ENCODE measurements at places on chromosomes 3 and 15.

DNA sequence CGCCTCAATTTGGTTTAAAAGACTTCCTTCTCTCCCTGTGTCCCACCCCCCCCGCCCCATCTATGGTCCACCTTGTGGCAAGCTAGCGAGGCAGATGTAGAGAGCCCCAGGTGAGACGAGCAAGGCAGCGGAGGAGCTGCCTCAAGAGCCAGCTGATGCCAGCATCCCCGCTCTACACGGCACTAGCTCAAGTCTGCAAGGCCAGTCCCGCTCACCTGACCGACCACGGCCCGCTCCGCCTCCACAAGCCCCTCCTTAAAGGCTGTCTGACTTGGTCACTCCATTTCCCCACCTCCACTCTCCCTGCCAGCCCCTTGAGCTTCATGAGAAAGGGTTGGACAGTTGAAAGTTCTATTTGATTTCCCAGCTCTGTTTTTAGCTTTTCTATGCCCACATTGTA is 56.2 kb upstream of the IGF1R start:
- DNase-seq: no peak

GRCh38 chr3:159923336-159923735 is 65.3 kb upstream of the IL12A start:
- no peak for DNase-seq

- DNase-seq: no peak
Measured at GRCh38 chr3:95177096-95177495, 1114.2 kb downstream of the NSUN3 start.

GRCh38 chr3:133527081-133527715 is 46.3 kb upstream of the CDV3 start:
- DNase-seq: no peak

DNA sequence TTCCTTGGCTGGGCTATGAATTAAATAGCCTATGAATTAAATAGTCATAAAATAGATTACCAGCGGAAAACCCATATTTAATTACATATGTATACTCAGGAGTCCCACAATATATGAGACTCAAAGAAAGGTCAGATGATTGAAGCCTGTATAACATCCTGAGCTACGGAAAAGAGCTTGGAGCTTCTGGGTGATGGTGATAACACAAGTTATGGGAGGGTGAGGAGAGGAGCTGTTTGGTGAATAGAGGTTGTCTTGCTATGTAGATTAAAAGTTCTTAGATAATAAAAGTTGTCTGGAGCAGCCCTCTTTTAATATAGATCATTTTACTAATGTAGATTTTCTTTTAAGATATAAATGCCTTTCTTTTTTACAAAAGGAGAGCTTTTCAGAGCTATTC is 1.8 kb downstream of the PML start:
- no peak for DNase-seq

GRCh38 chr3:73212683-73213082 is 151.2 kb downstream of the EBLN2 start:
- DNase-seq: no peak

GRCh38 chr3:18378218-18378617 is 46.9 kb downstream of the SATB1 start:
- no peak for DNase-seq

- DNase-seq: no peak
Measured at GRCh38 chr3:165800970-165801369, 36.3 kb downstream of the BCHE start.

DNA sequence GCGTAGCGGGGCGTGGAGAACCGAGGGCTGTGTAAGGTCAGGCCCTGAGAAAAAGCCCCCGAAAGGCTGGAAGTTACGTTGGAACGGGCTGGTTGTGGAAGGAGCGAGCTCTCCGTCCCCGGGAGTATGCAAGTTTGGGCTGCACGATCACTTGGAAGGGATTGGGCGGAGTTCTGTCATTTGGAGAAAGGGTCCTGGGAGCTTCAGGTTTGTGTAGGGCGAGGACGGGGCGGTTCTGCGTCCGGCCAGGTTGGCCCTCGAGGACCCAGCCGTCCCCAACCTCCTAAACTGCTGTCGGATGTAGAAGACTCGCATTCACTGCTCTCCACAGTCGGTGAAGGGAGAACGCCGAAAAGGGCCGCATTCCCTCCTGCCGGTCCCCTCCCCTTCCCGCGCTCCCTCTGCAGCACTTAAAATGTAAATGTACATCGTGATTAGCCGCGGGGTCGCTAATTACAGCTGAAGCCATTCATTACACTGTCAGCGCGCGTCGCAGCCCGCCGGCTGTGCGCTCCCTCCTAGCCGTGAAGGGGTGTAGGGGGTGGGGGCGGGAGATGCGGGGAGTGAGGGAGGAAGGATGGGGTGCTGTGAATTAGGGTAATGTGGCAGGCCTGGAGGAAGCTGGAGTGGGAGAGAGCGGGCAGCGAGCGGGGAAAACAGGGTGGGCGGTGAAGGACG is 2.5 kb upstream of the RPP25 start:
- DNase-seq: no peak

DNA sequence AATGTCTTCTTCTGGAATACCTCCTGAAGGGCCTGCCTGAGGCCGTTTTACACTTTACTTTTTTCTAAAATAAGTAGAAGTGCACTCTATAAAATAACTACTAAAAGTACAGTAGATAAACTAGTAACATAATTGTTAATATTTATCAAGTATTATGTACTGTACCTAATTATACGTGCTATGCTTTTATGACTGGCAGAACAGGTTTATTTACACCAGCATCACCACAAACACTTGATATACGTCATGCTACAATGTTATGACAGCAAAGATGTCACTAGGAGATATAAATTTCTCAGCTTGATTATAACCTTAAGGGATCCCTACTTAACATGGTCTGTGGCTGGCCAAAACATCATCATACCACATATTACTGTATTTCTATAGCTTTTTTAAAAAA is 29.4 kb downstream of the DLG1 start:
- no peak for DNase-seq

GRCh38 chr15:63051156-63052066 is 8.9 kb downstream of the TPM1 start:
- DNase-seq: no peak

GRCh38 chr3:101950510-101950909 is 101.2 kb downstream of the NFKBIZ start:
- no peak for DNase-seq

- no peak for DNase-seq
Measured at GRCh38 chr3:54528668-54529067, 399.2 kb downstream of the LRTM1 start.

GRCh38 chr3:119950666-119951325 is 143.5 kb downstream of the GSK3B start:
- no peak for DNase-seq

DNA sequence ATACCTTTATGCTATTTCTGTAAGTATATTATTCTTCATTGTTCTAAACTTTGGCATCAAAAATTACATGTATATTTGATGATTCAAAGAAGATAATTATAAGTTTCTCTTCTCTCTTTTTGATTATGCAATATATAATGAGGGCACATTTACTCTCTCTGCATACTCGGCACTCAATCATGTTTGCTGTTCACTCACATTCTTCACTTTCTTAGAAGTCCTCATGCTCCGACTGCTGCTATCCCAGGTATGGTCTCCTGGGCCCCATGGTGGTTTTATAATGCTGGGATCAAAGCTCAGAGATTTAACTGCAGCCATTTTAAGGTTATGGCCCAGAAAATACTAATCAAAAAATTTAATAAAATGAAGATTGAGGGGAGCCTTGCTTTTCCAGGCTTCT is 529.7 kb upstream of the IL12A start:
- no peak for DNase-seq

DNA sequence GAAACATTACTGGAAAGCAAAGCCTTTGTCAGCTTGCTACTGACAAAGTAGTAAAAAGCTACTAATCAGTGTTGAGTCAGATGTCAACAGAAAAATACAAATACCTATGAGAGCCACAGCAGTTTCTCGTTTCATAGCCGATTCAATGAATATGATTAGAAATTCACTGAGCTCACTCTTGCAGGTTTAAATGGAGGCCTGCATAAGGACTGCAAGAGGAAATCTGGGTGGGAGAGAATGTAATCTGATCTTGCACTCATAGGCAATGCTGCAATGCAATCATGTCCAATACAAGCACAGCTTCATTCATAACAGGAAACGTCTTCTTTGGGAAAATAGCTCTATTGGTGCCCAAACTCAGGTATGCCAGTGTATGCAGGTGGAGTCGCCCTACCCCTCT is 608.8 kb downstream of the ROBO2 start:
- no peak for DNase-seq

DNA sequence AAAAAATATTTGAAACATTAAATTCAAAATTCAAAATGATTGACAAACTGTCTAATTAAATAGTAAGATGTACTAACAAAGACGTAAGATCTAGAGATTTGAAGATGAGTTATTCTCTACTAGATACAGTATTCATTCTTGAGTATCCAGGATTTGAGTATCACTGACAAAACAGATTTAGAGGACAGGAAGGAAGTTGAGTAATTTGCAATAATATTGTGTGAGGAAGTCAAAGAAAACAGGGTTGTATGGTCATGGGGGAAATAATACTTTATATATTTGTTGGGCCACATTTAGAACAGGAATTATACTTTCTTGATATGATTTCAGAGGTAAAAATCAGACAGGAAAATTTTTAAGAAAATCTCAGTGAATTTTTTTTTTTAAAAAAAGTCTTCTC is 393.1 kb upstream of the CDIN1 start:
- DNase-seq: no peak

GRCh38 chr3:32104492-32104891 is 1.9 kb upstream of the GPD1L start:
- no peak for DNase-seq

- DNase-seq: peak; percentile 30
Measured at GRCh38 chr3:120364821-120365220, 15.7 kb upstream of the LRRC58 start.

- no peak for DNase-seq
Measured at GRCh38 chr15:67038736-67039135, 26.7 kb upstream of the SMAD3 start.

- DNase-seq: no peak
Measured at GRCh38 chr15:95329362-95329761, 1001.1 kb upstream of the NR2F2 start.

DNA sequence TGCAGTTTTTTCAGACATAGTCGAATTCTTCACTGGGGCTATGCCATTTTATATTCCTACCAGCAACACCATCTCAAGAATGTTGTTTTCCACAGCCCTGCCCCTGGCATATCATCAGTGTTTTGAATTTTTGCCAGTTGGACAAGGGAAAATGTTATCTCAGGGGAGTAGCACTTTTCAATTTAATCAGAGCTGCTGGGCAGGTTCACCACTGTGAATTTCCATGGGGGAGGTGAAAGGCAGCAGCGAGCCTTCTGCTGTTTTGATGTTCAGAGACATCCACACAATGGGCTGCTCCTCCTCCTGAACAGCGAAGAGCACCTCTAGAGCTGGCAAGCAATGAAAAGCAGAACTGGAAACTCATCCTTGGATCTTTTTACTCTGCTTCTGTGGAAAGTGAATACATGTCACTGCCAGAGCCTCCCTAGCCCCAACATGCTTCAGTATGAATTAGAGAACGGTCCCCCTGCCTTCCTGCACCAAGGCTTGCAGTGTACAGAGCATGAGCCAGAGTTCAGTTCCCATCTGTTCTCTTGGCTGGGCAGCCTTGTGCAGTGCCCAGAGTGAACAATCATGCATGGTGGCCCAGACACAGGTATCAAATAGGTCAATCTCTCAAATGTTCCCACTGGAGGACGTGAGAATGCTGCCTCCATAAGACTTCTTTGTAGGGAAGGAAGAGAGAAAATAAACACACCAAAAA is 56.1 kb upstream of the RAD18 start:
- DNase-seq: no peak

- DNase-seq: no peak
Measured at GRCh38 chr3:58800940-58801339, 134.4 kb upstream of the FAM3D start.

DNA sequence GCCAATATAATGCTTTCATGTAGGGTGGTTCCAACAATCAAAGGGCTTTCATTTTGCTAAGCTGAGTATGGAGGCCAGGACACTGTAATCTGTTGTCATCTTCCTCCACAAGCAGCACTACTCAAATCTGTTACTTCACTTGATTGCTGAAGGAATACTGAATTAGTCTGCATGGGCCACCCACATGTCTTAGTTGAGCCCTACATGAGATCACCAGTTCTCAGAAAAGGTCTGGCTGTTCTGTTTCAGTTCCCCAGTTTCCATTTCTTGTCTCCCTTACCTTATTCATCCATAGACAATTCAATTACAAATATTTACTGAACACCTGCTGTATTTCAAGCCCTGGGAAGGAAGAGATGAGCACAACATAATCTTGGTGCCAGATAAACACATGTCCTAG is 119.2 kb downstream of the FHIT start:
- DNase-seq: no peak

GRCh38 chr15:74624020-74624602 is 8.5 kb downstream of the CLK3 start:
- no peak for DNase-seq

GRCh38 chr3:15241341-15241740 is 35.3 kb downstream of the CAPN7 start:
- no peak for DNase-seq

DNA sequence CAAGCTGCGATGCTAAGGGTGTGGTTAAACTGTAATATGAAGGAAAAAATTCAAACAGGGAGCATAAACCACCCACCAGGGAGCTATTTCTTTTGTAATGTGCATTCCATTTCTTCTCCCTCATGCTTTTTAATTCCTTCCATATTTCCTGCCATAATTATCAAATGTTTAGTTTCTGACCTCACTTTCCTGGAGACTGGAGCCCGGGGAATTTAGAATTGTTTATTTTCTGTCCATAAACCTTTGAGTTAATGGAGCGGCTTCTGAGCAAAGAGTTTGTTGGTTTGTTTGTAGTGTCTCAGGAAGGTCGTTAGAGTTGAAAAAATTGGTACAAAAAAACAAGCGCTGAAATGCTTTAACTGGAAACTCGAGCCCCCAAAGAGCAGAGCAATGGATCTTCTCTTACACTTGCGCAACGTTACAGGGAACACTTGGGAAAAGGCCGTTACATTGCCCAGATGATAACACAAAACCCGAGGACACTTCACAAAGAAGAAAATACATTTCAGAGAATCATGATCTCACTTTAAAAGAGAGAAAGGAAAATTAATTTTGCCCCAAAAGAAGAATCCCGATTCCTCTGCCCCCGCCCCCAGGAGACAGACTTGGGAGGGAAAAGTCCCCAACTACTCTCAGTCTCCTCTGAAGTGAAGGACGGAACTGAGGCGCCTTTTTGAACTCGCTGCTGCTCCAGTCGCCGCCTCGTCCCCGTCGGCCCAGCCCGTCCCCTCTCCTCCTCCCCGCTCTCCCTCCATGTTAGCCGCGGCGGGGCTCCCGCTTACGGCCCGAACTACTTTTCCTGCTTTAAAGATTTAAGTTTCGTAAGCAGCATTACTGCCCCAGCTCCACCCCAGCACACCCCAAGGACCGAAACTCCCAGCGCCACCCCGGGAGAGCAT is 842 bp downstream of the FSTL1 start:
- DNase-seq: peak; percentile 67

Data from hepatic stellate cell (primary cell).